ENCODE measurements at places on chromosomes 11 and 22.

- DNase-seq = peak; percentile 70
Observed at GRCh38 chr11:75768112-75768908, at the start of gene DGAT2. DGAT2 (plus strand) TSS chr11:75768778; CDS start chr11:75768992, 214 bp downstream.

- DNase-seq = no peak
Observed at GRCh38 chr22:27100789-27101188, 443.4 kb downstream of the MIAT start.

GRCh38 chr22:32517921-32518320 is 43.3 kb downstream of the FBXO7 start:
- DNase-seq = no peak

DNA sequence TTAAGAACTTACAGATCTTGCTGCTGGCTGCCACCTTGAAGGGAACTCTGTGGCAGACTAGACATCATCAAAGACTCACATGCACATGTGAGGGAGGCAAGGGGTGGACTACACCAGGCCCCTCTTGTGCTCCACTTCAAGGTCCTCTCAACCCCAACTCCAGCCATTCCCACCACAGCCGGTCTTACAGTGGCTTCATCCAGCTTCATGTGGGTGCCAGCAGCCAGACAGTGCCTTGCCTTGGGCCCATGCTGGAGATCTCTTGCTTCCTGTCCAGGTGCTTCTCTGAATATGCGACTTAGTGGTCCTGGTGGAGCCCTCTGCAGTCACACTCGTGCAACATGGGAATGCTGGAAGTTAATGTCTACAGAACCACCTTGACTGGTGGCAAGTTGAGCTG is 44.6 kb upstream of the WNT7B start:
- no peak for DNase-seq

GRCh38 chr11:110026858-110027626 is 66.2 kb upstream of the ZC3H12C start:
- no peak for DNase-seq

GRCh38 chr11:64139049-64139448 is 26.9 kb downstream of the MACROD1 start:
- no peak for DNase-seq

GRCh38 chr22:41367680-41368542 is 13.8 kb upstream of the TEF start:
- DNase-seq = peak; percentile 8

DNA sequence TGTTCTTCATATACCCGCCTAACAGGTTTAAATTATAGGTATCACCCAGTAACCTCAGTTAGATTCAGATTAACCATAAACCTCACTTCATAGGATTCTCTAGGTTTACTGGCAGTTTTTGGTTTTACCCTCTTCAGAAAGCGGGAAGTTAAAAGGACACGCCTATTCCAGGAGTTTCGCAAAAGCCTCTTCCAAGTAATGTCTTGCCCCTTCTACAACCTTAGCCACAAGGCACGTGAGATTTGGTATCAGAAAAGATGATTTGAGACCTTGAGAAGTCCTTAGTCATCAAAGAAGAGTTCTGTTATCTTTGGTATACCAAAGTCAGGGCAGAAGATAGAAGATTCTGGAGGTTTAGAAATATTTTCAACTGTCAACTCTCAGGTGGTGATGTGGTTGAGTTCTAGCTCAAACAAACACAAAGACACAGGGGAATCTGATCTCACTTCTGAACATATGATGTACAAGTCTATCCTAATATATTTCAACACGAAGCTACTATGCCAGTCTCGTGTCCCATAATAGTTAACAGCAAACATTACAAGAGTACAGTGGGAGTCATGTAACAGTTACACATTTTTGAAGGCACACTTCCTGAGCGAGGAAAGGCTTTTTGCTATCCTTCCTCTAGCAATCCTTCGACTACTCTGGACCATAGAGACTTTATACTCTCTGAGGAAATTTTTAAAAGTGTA is 103.5 kb downstream of the USP35 start:
- DNase-seq = peak; percentile 98

DNA sequence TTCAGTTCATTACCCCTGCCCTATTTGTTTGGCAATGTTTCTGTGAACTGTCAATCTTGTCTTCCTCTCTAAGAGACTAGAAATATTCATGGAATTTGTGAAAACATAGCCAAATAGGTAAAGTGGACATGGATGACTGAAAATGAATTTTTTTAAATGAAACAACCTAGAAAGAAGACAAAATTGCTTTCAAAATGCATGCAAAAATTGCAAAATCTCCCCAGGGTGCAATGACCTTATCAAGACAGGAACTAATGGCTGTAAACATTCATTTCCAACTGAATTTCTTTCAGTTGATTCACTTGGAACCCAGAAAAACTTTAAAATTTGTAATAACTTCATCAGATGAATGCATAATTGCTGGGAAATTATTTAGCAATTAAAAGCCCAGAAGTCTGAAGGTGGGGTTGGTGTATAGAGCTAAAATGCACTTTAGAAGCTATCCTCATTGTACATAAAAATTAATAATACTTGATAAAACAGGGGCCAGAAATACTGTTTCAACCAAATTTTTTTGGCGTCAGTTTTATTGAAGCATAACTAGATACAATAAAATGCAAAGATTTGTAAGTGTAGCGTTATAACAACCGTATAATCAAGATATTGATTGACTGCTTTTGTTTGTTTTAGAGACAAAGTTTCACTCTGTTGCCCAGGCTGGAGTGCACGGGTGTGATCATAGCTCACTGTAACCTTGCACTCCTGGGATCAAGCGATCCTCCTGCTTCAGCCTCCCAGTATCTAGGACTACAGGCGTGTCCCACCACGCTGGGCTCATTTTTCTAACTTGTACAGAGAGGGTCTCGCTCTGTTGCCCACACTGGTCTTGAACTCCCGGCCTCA is 27.6 kb upstream of the SLC35C1 start:
- DNase-seq = no peak

DNA sequence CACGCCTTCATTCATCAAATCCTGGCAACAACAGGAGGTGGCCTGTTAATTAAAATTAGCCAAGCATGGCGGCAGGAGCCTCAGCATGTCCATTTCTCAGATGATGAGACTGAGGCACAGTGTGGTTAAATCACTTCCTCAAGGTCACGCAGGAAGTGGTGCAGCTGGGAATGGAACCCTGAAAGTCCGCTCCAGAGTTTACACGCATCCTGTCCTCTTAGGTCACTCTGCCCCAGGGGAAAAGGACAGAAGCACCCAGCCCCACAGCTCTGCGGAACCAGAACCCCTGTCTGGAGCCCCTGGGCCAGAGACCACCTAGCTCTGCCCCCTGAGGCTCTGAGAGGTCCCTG is 19.6 kb downstream of the RPL3 start:
- DNase-seq = no peak

GRCh38 chr22:35378621-35379020 is 2.3 kb upstream of the HMOX1 start:
- no peak for DNase-seq

DNA sequence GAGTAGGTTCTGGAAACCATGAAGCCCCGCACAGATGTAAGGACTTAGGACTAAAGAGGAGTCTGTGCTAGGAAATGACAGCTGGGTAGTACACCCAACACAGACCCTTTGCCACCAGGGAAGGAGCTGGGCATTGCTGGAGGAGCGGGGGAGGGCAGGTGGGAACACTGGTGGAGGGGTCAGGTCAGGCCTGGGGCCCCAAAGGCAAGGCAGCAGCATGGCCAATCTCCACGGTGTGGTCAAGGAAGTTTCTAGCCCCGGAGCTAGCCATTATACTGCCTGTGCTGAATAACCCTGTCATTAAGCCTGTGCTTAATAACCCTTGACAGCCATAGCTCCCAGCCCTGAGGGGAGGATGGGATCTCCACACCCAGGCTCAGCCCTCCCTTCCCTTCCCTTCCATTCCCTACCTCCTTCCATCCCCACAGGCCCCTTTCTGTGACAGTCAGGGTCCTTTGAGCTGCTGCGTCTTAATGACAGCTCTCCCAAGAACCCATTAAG is 2.1 kb downstream of the TMPRSS4 start:
- DNase-seq = no peak

DNA sequence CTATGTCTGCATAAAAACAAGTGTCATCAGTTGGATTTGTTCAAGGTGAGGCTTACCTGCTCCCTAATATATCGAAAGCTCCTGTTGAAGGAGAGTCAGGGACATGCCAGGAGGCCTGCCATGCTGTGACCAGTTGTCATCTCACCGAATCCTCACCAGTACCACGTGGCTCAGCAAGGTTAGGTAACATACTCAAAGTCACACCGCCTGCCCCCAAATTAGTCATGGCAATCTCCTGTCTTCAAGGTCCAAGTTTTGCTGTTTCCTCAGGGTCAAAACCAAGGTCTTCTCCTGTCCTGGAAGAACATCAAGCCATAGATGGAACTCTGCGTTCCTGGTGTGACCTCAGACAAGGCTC is 67.8 kb downstream of the IGLL1 start:
- DNase-seq = no peak

- DNase-seq = no peak
Observed at GRCh38 chr11:104451197-104451893, 287.4 kb upstream of the PDGFD start.

DNA sequence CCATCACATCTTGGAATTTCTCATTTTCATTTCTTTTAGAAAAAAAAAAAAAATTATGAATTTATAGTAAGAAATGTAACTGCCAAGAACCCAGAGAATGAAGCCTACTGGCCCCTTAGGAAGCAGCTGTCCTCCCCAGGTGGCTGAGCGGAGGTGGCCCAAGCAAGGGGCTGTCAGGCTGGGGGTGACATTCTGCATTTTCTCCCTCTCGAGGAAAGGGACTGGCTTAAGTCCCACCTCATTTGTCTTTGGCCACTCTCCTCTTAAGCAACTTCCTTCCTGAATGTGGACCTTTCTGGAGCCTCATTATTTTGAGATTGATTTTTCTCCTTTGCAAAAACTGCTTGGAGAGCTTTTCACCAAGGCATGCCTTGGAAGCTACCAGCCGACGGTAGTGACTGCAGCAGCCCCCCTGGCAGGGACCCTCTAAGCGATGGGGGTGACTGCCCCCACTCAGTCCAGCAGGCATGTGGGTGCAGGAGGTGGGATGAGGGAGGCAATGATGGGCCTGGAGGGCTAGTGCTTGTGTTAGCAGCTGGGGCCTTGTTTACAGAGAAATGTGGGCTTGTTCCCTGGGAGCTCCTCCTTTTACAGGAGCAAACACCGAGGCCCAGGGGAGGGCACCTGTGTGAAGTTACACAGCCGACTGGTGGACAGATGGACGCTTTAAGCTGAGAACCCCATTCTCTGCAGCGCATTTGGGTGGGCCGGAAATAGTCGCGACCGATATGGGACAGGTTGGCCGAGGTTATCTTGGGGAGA is 111.7 kb downstream of the MORC2 start:
- no peak for DNase-seq

DNA sequence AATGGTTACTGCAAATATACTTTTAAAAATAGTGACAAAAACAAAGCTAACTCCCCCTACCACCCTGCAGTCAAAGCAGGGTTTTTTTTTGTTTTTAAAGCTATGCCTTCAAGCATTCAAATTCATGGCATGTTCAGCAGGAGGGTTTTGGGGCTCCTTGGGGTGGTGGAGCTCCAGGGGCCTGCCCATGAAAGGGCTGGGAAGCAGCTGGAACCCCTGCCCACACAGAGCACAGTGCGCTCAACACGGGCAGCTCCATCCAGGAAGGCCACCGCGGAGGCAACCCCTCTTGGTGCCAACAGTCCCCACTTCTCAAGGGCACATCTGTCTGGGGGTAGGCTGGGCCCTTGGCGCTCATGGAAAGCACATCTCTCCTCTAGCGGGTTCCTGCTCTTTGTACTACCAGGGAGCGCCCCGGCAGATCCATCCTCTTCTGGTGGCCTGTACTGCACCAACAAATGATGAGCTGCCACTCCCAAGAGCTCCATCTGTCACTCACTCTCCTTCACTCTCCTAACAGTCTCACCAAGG is 16.6 kb upstream of the PHLDA2 start:
- DNase-seq = no peak

- no peak for DNase-seq
Observed at GRCh38 chr11:103594283-103594682, 442.2 kb upstream of the DDI1 start.

- DNase-seq = no peak
Observed at GRCh38 chr22:30370641-30371230, 13.9 kb downstream of the CCDC157 start.

- DNase-seq = no peak
Observed at GRCh38 chr22:27663812-27664211, 137.7 kb downstream of the MN1 start.

DNA sequence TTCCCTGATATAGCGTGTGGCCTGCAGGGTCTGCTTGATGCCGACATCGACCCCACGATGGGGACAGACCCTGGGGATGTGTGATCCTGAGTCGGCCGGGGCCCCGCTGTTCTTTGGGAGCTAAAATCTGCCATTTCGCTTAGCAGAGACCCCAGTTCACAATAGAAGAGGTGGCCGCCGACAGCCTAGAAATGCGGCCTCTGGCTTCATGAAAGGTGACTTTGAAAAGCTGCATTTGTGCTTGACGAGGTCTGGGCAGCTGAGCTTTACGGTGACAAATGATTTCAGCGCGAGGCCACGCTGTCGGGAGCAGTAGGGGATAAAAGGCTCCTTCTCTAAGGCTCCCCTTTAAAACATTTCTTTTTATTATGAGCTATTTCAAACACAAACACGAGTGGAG is 71.7 kb downstream of the RPS6KA4 start:
- no peak for DNase-seq

DNA sequence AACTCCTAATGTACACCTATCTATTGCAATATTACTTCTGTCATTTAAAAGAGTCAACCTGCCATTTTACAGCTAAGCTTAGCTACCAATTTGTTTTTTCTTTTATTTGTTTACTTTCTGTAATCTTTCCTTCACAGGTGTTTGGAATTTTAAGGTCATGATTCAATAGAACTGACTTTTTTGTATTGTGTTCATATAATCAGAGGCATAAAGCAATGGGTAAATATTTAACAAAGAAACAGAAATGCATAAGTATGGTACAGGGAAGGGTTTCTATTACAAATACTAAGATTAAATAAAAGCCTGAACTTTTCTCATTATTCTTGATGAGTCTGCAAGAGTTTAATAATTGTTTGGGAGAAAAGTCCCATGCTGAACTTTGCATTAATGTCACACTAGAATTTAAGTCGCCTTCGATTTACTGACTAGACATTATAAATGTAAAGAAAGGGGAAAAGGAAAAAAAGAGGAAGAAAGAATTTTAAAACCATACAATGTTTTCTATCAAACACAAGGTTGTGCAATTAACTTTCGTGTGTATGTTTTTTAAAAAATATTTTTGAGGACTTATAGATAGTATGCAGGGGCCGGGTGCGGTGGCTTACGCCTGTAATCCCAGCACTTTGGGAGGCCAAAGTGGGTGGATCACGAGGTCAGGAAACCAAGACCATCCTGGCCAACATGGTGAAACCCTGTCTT is 35.0 kb upstream of the HIPK3 start:
- DNase-seq = no peak

Data from GF-D8 (cell line).